Right ventricle myocardium inferior (tissue), 1 donor: ENCODE measurements at places on chromosomes 13 and 19.

DNA sequence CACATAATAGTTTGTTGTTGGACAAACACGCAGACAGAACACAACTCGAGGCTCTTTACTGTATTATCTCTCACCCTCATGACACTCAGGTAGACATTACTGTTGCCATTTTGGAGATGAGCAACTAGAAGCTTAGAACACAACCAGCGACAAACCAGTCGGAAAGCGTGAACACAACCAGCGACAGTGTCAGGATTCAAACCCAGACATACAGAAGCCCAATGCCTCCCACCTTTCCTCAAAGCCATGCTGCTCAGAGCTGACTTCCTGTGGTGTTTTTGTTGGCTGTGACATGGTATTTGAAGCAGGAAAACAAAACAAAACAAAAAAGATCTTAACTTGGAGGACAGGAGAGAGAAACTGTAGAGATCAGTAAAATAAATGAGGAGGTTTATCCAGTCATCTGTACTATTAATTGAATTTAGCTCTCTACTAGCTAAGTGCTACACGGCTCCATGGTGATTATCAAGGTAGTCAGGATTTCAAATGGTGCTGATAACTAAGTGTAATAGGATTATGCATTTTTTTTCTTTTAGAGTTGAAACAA, 92.1 kb downstream of the STARD13 start:
- no peak for DNase-seq

GRCh38 chr19:50558449-50558848, 9.8 kb downstream of the LRRC4B start:
- no peak for DNase-seq

DNA sequence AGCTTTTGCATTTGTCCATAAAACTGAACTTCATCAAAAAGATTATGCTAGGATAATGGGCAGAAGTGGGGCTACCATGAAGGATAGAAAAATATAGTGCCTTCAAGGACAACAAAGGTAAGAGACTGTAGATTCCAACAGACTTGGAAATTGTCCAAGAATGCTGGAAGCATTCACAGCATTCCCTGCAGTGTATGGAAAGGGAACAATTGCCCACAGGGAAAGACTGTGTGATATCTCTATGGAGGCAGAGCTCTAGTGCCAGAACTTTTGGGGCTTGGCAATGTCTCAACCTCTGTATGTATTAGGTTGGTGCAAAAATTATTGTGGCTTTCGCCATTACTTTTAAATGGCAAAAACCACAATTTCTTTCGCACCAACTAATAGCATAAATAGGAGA, 1598.8 kb upstream of the MIR17HG start:
- no peak for DNase-seq

DNA sequence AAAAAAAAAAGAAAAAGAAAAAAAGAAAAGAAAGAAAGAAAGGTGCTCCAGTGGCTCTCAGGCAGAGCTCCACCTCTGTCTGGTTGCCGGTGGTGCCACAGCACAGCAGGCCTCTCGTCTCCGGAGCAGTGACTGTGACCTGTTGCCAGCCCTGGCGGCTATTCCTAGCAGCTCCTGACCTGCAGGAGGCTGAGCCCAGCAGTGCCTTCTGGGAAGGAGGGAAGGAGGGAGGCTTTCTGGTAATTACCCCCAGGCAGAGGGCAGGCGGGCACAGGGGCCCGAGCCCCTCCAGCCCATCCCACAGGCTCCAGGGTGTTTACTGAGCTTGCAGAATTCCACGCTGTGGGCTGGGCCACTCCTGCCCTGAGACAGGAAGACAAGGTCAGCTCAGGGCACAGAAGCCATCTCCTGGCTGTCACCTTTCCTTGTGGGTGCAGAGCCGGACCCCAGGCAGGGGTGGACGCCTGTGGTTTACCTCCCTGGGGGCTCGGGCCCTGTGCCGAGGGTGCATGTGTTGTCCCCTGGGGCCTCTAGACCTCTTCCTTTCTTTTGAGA, 77.9 kb downstream of the GNG7 start:
- DNase-seq, result peak; percentile 79

GRCh38 chr13:77507931-77508776, 27.4 kb upstream of the SCEL start:
- DNase-seq, result no peak

- no peak for DNase-seq
Measured at GRCh38 chr19:32202244-32202643, 143.2 kb upstream of the ZNF507 start.

DNA sequence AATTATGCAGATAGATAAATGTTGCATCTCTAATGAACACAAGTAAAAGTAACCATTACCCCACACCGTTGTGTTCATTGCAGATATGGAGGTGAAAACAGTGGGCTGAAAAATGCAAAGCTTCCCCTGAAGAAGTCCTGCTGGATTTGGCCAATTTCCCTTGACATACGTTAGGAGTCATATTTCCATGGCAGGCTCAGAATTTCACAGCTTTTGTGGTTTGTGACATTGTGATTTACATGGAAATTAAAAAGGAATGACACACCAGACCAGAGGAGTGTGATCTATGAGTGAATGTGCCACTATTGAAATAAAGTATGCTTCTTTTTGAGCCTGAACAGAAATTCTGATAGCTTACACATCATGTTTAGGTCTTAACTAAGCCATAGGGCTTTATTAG, 221.1 kb upstream of the TMTC4 start:
- no peak for DNase-seq

GRCh38 chr19:9847087-9847671, 12.1 kb downstream of the PIN1 start:
- DNase-seq, result no peak
